ENCODE measurements at places on chromosomes 12 and 14.

GRCh38 chr14:90368946-90369721, 27.7 kb upstream of the CALM1 start:
- no peak for DNase-seq

GRCh38 chr14:26187996-26188620, 409.7 kb downstream of the NOVA1 start:
- no peak for DNase-seq

DNA sequence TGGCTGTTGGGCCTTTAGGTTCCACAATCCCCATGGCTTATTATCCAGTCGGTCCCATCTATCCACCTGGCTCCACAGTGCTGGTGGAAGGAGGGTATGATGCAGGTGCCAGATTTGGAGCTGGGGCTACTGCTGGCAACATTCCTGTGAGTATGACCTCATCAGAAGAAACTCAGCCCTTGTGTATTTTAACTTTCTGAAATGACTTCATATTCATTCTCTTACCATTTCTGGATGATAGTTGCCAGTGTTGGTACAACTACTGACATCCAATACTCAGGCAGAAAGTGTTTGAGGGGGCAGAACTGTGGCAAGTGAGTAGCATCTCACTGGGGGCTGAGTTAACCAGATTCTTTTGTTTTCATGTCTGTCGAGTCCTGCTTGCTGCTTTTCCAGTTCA, 2.3 kb downstream of the DAZAP2 start:
- no peak for DNase-seq

- no peak for DNase-seq
Observed at GRCh38 chr12:49648712-49649003, 25.3 kb downstream of the PRPF40B start.

DNA sequence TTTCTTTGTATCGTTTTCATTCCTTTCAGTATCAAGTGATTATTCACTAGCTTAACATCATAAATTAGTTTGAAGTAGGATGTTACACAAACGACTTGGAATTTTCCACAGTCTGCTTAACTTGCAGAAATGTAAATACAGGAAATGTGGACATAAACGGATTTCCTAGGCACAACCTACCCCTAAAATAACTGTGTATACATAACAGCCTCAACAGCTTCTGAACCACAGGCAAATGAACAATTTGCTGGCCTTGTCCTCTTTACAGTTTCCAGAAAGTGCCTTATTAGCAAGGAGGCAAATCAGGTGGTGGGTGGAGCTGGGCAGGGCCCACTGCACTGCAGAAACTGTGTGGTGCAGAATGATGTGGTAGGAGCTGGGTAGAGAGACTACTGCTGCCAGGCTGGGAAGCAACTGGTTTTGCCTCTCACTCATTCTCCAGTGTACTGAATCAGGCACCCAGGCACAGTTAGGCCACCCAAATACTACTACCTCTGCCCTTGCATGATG, 14.1 kb downstream of the DRAM1 start:
- no peak for DNase-seq

Measured in NCI-H345 (cell line).